Esophagus mucosa (tissue), 1 donor: ENCODE measurements at places on chromosomes 7 and 10. TPM values are rescaled to one million over a fixed set of nuclear protein-coding genes. Genes with fewer than 3 reads are reported as not detected.
A peak's percentile ranks its signal among the peaks of the same experiment; 100 is the strongest.

THSD7A gene
- 1.00 TPM for total RNA-seq

NKX1-2 gene
- 0.16 TPM for total RNA-seq

FZD1 gene
- 7.1 TPM for total RNA-seq

RGR gene
- total RNA-seq, result not detected

UPK3BL1 gene
- total RNA-seq, result 304 TPM

SLC13A4 gene
- total RNA-seq, result 3.0 TPM

GFRA1 gene
- 0.56 TPM for total RNA-seq

RAPGEF5 gene
- 48.6 TPM for total RNA-seq

HSPA14 gene
- total RNA-seq, result 10.7 TPM

VSTM4 gene
- total RNA-seq, result 0.68 TPM

STYXL1 gene
- total RNA-seq, result 37.6 TPM

- no peak for ATAC-seq
These were observed 9.0 kb downstream of the PTF1A start for GRCh38 chr10:23200997-23201652.

- peak; percentile 2 for ATAC-seq
These were observed 1.3 kb downstream of the STK17A start for GRCh38 chr7:43584195-43584586.

DNA sequence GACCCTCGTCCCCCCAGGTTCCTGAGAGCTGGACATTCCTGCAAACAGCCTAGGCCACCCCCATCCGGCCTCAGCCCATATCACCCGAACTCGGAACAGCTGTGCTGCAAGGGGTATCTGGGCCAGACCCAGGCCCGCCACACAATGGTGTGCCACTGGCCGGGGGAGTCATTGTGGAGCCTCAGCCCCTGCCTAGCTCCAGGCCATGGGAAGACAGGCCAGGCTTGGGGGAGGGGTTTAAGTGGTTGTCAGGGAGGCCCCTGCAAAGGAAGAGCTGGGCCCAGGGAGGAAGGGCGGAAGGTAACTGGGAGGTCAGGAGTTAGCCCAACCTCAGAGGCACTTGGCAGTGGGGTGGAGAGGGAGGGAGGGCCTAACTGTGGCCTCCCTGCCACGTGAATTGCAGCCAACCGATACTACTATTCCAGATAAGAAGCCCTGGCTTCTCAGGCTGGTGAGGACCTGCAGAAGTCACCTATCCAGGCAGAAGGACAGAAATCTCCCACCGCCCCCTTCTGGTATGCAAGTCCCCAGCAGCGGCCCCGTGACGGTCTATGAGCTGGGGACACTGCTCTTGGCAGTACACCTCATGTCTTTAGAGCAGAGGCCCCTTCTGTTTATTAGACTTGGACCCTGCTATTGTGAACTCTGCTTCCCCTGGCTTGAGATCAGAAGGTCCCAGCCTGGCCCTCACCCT is 26.8 kb downstream of the VSIR start:
- ATAC-seq, result peak; percentile 9

DNA sequence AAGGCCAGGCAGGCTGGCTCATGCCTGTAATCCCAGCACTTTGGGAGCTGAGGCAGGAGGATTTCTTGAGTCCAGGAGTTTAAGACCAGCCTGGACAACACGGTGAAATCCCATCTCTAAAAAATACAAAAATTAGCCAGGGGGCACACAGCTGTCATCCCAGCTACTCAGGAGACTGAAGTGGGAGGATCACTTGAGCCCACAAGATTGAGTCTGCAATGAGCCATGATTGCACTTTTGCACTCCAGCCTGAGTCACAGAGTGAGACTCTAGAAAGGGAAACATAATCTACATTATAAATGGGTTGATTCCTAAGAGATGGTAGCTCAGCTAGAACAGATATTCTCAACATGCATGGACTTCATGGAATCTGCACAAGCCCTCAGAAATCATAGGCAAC is 6.3 kb upstream of the LIPF start:
- no peak for ATAC-seq

GRCh38 chr10:36141856-36142560 is 499.9 kb upstream of the FZD8 start:
- ATAC-seq, result no peak

DNA sequence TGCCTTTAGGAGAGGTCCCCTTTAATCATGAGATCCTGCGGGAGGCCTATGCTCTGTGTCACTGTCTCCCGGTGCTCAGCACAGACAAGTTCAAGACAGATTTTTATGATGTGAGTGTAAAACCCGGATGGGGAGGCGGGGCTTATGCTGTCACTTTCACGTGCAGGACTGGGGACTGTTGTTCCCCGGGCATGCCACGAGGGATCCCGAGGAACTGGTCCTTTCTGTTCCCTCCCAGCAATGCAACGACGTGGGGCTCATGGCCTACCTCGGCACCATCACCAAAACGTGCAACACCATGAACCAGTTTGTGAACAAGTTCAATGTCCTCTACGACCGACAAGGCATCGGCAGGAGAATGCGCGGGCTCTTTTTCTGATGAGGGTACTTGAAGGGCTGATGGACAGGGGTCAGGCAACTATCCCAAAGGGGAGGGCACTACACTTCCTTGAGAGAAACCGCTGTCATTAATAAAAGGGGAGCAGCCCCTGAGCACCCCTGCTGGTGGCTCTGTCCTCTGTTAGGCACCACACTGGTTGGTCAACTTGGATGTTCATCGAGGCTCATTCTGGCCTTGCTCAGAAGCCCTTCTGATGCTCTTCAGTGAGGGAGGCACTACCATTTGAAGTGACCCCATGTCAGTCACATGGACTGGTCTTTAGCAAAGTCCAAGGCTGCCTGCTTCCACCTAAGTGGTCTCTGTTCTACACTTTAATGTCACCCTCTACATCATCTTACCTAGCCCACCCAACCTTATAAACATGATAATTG is 2.8 kb downstream of the COPS6 start:
- ATAC-seq, result no peak

- ATAC-seq, result no peak
These were observed 25.4 kb upstream of the MRC1 start for GRCh38 chr10:17783751-17784150.

- ATAC-seq, result no peak
These were observed 36.7 kb upstream of the EFCAB10 start for GRCh38 chr7:105618016-105618296.

- no peak for ATAC-seq
These were observed 184.8 kb downstream of the AUTS2 start for GRCh38 chr7:69782917-69783684.

DNA sequence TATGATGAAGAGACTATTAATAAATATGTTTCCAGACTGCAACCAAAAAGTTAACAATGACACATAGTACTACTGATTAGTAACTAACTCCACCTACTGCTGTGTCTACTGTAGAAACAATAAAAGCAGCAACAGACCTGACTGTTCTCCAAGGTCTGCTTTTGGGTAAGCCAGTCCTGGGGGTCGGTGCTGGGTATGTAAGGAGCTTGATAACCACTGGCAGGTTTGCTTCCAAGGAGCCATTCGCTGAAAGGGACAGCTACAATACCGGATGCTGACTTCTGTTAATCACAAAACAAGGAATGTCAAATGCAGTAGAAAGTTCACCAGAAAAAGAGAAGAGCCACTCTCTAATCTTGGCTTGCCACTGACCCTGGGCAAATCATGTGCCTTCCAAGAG is 17.7 kb downstream of the NCOA4 start:
- no peak for ATAC-seq

GRCh38 chr10:110502851-110503301 is 5.2 kb downstream of the DUSP5 start:
- ATAC-seq, result peak; percentile 34

- ATAC-seq, result peak; percentile 44
These were observed 985 bp upstream of the ETV1 start for GRCh38 chr7:13990319-13990983.

GRCh38 chr7:107048783-107049418 is 4.4 kb downstream of the PRKAR2B start:
- ATAC-seq, result no peak

- no peak for ATAC-seq
These were observed 29.9 kb upstream of the PBLD start for GRCh38 chr10:68362590-68362989.

DNA sequence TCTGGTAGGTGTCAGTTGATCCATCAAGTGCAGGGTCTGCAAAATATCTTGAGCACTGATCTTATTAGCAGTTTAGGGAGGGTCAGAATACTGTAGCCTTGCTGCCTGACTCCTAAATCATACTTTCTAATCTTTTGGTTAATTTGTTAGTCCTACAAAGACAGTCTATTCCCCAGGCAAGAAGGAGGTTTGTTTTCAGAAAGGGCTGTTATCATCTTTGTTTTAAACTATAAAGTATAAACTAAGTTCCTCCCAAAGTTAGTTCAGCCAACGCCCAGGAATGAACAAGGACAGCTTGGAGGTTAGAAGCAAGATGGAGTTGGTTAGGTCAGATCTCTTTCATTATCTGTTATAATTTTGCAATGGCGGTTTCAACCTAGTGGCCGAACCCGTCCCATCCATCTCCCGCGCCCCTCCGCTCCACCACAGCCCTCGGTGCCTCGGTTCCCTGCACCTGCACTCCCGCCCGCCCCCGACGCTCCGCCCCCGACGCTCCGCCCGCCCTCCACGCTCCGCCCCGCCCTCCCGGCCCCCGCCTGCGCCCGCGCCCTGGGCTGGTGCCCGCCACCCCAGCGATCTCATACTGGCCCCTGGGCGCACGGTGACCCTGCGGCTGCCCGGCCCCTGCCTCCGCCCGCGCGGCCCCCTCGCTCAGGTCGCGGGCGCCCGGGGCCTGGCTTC is at the start of gene ADCK2:
ADCK2 (plus strand) TSS at position 564 of the 681 bp plus-strand sequence. CDS start 386 bp downstream, outside the sequence.
- ATAC-seq, result peak; percentile 65

GRCh38 chr7:144824360-144824759 is 11.5 kb downstream of the TPK1 start:
- ATAC-seq, result peak; percentile 36
